Esophagus squamous epithelium (tissue), 5 donors: ENCODE measurements at places on chromosomes 6 and 20. TPM values are rescaled to one million over a fixed set of nuclear protein-coding genes. Genes with fewer than 3 reads are reported as not detected.
A peak's percentile ranks its signal among the peaks of the same experiment; 100 is the strongest.

CBFA2T2 gene
- 10.5 TPM for total RNA-seq

NINL gene
- 3.5 TPM for total RNA-seq

CCN5 gene
- total RNA-seq, result 83.9 TPM

DNA sequence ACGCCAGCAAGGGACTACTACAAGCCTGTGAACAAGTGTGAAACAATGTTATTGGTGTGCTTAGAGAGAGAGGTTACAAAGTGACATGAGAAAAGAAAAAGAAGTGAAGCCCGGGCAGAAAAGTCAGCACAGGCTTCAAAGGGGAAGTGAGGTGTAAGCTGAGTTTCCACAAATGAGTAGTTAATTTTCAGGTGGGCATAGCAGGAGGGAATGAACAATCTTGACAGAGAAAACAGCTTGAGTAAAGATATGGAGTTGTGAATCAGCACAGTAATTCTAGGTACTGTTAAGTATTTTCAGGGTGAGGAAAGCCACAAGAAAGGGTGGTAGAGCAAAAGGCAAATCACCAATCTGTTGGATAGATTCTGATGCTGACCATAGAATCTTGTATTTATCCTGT is 4.3 kb downstream of the KCNQ5 start:
- no peak overlapping the region for H3K27ac ChIP-seq
- no peaks in the 10 kb centered on the region for H3K36me3 ChIP-seq
- peaks cover 28% of the 10 kb centered on the region for H3K4me1 ChIP-seq
- H3K27me3 ChIP-seq, result peaks cover 5% of the 10 kb centered on the region
- H3K4me3 ChIP-seq, result no peak overlapping the region

DNA sequence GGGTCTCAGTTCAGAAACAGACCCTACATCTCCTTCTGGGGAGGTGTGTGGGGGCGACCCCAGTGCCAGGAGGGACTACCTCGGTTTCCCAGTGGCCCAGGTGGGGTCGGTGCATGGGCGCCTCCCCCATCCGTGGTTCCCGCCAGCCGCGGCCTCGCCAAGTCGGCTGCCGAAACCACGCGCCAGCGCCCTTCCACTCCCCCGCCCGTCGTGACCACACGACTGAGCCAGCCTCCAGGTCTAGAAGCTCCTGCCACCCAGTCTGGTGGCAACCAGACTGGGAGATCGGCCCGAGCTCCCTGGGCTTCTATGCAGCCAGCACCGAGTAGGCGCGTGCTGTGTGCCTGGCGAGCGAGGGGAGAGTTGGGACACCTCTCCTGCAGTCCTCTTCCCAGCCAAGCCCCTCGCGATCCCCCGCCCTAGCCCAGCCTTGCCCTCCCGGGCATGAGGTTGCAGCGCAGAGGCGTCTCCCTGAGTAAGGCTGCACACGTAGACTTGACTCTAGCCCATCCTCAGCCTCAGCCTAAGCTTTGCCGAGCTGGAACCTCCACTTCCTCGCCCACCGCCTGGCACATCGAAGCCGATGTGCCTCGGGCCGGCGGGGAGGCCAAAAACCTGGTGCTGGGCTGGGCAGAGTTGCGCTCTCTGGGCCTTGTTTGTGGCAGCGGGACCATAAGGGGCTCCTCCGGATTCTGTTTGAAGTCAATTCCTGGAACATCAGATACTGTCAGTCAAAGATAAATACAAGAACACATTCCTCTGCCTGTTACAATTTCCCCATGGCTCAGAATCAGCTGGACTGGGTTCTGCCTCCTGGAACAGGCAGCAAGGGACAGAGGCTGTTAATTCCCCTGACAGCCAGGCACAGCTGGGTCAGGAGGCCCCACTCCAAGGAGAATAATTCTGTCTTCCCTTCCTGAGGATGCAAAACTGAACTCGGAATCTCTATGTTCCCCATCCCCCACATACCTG is 1.5 kb upstream of the CPNE5 start:
- H3K36me3 ChIP-seq, result no peaks in the 10 kb centered on the region
- DNase-seq, result no peak
- H3K4me3 ChIP-seq, result peak overlapping the region; percentile 37
- H3K27me3 ChIP-seq, result no peaks in the 10 kb centered on the region
- peaks cover 18% of the 10 kb centered on the region for H3K4me1 ChIP-seq

GRCh38 chr6:139852488-139853140 is 478.2 kb upstream of the CITED2 start:
- no peak overlapping the region for H3K4me3 ChIP-seq
- H3K4me1 ChIP-seq, result peaks cover 15% of the 10 kb centered on the region
- no peak for DNase-seq
- no peak overlapping the region for H3K27ac ChIP-seq
- no peaks in the 10 kb centered on the region for H3K36me3 ChIP-seq
